SW 1271 (cell line): ENCODE measurements at places on chromosomes 5 and 9.

GRCh38 chr5:11467588-11467987 lies 436.7 kb downstream of the CTNND2 start:
- no peak for DNase-seq

- no peak for DNase-seq
These were observed 5.6 kb upstream of the CAMK2A start for GRCh38 chr5:150295172-150295634.

- DNase-seq: no peak
These were observed 48.2 kb upstream of the JAK2 start for GRCh38 chr9:4936823-4937222.

DNA sequence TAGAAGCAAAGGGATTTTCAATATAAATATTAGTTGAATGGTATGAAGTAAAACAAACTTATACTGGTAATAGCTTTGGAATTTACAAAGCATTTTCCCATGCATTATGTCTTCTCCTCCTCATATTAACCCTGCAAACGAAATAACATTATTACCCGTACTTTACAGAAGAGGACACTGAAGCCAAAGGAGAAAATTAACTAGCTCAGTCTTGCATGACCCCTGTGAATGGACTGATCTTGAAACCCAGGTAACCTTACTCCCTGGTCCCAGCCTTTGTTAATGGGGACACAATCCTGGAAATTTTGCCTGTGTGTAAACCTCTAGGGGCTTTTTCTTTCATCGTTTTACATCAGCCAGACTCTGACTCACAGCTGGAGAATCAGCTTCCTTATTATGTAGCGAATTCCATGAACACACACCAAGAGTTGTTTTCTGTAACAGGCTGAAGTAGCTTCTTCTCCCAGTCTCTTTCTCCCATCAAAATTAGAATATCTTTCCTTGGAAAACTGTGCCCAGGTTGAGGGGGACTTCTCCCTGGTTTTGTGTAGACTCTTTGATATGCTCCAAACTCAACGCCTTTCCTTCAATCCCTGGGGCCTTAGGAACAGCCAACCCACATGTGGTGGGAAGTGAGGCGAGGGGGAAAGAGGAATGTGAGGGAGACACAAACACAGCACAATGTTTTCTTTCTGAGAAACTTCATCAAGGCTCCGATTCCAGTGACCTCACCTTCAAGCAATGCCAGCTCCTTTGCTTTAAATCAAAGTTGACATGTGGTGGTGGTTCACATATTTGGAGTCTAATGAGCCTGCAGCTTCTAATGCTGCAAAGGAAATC lies 480.9 kb upstream of the PAPPA start:
- peak; percentile 90 for DNase-seq

DNA sequence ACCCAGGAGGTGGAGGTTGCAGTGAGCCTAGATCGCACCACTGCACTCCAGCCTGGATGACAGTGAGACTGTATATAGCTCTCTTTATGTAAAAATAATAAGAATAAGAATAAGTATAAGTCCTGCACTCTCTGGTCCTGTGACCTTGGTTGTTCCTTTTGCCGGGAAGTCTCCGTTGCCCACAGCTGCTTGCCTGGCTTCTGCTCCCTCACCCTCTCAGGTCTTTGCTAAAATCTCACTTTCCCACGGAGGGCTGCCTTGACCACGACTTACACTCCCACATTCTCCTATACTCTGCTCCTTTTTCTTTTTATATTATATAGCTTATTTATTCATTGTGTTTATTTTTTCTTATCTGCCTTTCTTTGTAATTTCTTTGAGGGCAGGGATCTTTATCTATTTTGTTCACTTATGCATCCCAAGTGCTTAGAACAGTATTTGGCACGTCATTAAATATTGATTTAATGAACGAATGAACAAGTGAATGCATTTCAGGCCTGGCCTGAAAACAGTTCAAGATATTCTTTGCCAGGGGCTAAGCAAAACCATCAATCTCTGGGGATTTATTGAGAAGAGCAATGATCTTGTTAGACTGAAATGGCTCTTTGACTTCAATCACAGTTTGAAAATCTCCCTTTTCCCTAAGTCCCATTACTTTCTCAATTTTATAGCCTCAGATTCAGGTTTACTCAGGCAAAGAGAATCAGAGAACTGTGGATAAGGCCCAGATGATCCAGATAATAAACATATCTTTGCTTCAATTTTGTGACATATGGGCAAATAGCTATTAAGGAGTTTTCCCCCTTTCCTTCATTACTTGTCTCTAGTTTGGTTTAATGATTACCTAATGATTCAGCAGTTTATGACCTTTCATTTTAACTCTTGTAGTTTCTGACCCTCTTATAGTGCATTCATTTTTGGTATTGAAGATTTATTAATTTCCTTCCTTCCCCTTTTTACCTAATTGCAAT lies 60.8 kb upstream of the TMC1 start:
- no peak for DNase-seq

- no peak for DNase-seq
These were observed 1126.4 kb upstream of the SEMA6A start for GRCh38 chr5:117701062-117701461.

DNA sequence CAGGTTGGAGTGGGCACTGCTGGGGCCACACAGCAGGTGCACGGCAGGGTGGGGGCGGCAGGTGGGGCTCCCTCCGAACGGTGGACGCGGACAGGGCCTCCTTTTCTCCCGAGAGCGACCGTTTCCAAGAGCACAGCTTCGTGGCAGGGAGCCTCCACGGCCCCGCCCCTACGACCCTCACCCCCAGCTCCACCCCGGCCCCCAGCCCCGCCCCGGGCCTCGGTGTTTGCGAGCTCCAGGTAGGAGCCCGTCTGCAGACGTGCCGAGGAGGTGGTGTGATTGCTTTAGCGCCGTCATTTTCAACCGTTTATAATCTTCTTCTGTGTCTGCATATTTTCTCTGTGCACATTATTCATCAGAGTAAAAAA lies 8.8 kb downstream of the GRIN1 start:
- no peak for DNase-seq

GRCh38 chr5:135557076-135557838 lies 21.5 kb upstream of the NEUROG1 start:
- DNase-seq: no peak

- DNase-seq: no peak
These were observed 3.0 kb upstream of the C9orf153 start for GRCh38 chr9:86262492-86262891.

GRCh38 chr5:144122641-144123040 lies 47.8 kb downstream of the YIPF5 start:
- no peak for DNase-seq

- peak; percentile 30 for DNase-seq
These were observed 26.9 kb upstream of the CNOT6 start for GRCh38 chr5:180467028-180467975.

DNA sequence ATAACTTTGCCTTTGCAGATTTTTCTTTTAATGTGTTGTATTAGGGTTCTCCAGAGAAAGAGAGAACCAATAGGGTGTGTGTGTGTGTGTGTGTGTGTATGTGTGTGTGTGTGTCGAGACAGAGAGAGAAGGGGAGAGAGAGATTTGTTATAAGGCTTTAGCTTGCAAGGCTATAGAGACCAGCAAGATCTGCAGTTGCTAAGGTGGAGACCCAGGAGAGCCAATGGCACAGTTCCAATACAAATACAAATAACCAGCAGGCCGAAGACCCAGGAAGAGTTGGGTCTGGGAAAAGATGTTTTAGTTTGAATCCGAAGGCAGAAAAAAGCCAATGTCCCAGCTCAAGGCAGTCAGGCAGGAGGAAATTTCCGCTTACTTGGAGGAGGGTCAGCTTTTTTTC lies 23.0 kb downstream of the TMOD1 start:
- no peak for DNase-seq

GRCh38 chr5:163612358-163613149 lies 107.1 kb downstream of the MAT2B start:
- DNase-seq: no peak

- DNase-seq: no peak
These were observed 58.0 kb upstream of the SPATA31C2 start for GRCh38 chr9:88196142-88196790.

GRCh38 chr9:91025856-91026255 lies 224.2 kb downstream of the SYK start:
- no peak for DNase-seq

- DNase-seq: no peak
These were observed 246.7 kb downstream of the GAS1 start for GRCh38 chr9:86700629-86701028.

DNA sequence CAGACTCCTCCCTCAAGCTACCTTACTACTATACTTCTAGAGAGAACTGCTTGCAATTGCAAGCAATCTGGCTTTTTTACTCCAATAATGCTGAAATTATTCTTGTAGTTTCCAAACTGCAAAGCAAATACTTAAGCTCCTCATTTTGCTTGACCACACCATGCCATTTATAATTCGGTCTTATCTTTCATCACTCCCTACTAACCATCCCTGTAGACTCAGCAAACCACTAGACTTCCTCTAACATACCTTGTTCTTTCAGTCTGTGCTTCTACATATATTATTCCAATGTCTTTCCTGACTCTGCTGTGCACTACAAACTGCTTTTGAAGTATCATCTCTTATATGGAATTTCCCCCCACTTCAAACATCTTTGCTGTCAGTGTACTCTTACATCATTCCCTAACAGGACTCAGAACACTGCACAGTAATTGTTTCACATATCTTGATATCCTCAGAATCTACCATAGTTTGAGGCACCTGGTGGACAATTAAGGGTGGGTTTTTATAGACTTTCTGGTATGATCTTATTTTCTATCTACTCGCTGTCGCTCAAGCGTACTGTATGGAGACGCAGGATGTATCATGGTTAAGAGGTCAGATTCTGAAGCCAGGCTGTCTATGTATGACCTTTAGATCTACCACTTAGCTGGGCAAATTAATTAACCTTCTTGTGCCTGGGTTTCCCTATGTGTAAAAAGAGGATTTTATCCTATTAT lies 2.8 kb downstream of the IL6ST start:
- DNase-seq: peak; percentile 44

GRCh38 chr5:174283211-174284005 lies 237.9 kb downstream of the NSG2 start:
- no peak for DNase-seq

GRCh38 chr9:73613092-73613701 lies 461.5 kb downstream of the ANXA1 start:
- DNase-seq: no peak

- DNase-seq: no peak
These were observed 297.6 kb downstream of the NTRK2 start for GRCh38 chr9:84966876-84967830.

DNA sequence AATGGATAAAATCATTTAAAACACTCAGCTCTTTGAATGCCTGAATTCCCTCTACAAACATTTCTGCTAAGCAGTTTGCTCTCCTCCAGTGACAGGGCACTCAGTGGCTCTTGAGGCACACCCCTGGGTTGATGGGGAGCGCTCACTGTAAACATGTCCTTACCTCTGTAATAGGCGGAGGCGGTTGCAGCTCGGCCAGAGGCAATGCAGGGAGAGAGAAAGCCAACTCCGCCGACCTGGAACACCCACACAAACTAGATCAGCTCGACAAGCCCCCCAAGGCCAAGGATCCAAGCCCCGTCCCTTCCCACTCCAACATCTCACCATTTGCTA lies 329 bp downstream of the CDC23 start:
- no peak for DNase-seq

- DNase-seq: no peak
These were observed 12.2 kb downstream of the TRAF1 start for GRCh38 chr9:120914396-120914795.

GRCh38 chr9:68951879-68952659 lies 61.8 kb downstream of the PRKACG start:
- DNase-seq: no peak

GRCh38 chr9:105475302-105475701 lies 27.5 kb downstream of the FSD1L start:
- DNase-seq: peak; percentile 22

- no peak for DNase-seq
These were observed 311.5 kb upstream of the TARS1 start for GRCh38 chr5:33129309-33129708.

DNA sequence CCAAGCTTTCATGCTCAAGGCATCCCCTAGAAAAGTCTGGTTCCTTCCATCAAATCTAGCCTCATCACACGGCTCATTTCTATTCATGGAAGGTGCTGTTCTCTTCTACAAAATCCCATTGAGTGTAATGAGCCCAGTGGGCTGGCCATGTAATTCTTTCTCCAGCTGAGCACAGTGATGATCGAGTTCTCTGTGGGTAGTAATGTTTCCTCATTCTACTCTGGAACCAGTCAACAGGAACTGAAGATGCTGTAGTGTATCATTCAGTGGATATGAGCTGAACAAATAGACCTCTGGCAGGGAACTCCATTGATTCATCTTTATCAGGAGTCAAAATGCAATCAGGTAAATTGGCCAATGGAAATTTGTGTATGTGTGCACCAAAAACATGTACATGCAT lies 149.2 kb downstream of the LRRC70 start:
- no peak for DNase-seq

GRCh38 chr5:10576121-10576789 lies 12.4 kb downstream of the ANKRD33B start:
- peak; percentile 28 for DNase-seq

DNA sequence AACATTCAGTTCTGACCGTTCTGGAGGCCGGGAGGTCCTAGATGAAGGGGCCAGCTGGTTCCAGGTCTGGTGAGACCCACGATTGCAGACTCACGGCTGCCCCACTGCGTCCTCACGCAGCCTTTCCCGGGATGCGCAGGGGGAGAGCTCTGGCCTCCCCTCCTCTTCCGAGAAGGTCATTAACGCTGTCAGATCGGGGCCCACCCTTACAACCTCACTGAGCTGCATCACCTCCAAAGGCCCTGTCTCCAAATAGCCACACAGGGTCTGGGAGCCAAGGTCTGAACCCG lies 66.6 kb upstream of the PPP1R26 start:
- no peak for DNase-seq

- no peak for DNase-seq
These were observed 234.8 kb downstream of the CSNK1G3 start for GRCh38 chr5:123746683-123747360.

- no peak for DNase-seq
These were observed 23.3 kb downstream of the NOTCH1 start for GRCh38 chr9:136522314-136523237.

DNA sequence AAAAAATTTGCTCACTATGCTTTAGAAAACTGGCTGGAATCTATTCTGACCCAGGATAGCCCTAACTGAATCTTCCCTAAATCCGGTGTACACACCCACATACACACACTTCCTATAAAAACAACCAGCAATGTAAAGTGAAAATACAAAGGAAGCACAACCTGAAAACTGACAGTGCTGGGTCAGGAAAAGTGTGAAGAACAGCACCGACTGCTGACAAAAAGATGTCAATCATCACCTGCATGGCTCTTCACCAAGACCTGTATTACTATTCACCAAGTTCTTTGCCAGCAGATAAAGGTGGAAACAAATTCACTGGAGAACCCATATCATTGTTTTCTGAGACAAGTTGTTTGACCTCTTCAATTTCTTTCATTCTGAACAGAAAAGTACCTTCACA lies 293.8 kb upstream of the GRAMD2B start:
- DNase-seq: no peak

GRCh38 chr5:89071941-89072331 lies 189.0 kb upstream of the MEF2C start:
- DNase-seq: no peak

- no peak for DNase-seq
These were observed 438.2 kb downstream of the ARHGEF28 start for GRCh38 chr5:74064225-74064624.

- DNase-seq: peak; percentile 85
These were observed 24.1 kb upstream of the WNK2 start for GRCh38 chr9:93159601-93160471.
